ENCODE measurements at places on chromosomes 11 and 22.

GRCh38 chr22:46835288-46835687 is 72.8 kb downstream of the TBC1D22A start:
- DNase-seq = no peak

DNA sequence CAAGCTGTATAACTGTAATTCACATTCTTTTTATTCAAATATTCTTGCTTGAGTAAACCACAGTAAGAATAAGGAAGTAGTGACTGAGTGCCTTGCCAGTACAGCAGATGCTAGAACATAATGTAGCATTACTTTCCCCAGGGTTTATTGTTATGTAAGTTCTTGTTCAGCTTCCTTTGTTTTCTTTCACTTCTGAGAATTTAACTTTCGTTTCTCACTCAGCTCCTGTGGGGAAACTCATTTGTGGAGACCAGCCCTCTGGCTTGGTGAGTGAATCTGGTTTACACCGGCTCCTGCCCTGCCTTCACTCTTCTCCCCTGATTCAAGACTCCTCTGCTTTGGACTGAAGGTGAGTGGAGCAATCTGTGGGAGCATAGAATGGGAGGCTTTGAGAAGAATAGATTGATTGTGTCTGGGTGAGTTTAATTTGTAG is at the start of gene TRIM22:
Gene TRIM22, plus strand, starts transcription at position 240 of the 433 bp plus-strand sequence. CDS start 6,443 bp downstream, outside the sequence.
- DNase-seq = peak; percentile 55

GRCh38 chr11:110077346-110077745 is 15.8 kb upstream of the ZC3H12C start:
- no peak for DNase-seq

GRCh38 chr11:24497831-24498230 is 978 bp downstream of the LUZP2 start:
- no peak for DNase-seq

DNA sequence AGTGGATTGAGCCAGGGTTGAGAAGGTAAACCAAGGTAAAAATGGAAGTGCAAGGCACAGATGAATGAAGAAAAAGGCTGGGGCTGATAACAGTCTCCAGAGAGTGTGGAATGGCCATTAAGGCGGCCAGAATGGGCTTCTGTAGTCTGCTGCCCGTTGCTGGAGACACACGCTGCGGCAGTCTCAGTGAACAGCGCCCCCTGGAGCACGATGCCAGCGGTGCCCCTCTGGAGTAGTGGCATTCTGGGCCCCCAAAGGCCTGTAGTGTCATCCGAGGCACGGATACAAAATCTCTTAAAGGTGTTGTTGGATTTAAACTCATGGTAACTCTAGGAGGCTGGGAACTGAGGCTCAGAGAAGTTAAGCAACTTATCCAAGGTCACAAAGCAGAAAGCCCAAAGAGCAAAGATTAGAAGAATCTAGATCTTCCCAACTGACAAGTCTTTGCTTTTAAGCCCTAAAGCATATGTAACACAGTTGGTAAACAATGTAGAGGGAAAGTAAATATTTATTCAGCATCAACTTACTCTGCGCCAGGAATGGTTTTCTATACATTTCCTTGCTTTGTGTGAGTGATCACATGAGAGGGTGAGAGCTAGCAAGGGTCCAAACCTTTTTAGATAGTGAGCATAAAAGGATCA is 18.2 kb downstream of the KCNJ1 start:
- no peak for DNase-seq

DNA sequence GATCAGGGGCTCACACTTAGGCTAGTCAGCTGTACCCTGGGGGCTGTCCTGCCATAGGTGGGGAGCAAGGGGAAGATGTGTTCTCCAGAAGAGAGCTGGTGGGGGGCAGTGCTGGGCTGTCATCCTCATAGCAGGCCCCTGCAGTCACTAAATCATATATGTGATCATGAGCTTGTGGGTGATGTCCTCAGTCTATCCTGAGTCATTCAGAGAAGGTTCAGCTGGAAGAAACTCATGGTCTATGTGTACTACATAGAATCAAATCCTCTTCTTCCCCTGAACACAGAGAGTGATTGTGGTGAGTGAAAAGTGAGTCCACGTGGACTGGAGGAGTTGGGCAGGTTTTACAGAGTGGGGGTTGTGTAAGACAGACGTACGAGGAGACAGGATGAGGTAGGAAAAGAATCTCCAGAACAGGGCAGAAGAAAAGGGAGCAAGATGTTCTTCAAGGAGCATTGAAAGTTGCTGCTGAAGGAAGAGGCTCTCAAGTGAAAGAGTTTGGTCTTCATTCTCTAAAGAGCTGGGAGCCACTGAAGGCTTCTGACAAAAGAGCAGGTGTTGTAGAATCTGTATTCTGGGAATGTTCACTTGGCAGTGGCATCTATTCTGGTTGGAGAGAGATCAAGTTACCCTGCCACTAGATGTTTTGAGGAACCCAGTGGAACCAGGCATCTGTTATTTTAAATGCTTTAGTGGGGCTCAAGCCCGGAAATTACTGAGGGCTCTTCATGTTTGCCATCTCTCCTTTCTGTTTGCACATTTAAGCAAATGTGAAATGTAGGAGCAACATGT is 68.9 kb downstream of the C22orf31 start:
- DNase-seq = no peak

DNA sequence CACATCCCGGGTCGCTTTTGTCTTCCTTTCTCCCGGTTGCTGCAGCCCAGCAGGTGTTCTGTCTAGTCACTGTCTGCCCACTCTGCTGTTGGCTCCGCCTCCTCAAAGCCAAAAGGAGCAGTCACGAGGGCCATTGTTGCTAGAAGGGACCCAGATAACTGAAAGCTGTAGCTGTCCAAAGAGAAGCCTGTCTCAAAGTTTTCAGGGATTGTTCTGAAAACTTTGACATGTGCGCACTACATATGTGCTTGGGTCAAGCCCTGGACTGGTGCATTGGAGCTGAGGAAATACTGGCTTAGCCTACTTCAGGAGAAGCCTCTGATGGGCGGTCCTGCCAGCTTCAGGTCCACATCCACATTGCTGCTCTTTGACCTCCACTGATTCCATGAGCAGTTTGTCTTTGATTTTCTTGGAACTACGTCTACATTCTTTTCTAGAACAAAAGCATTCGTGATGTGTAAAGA is 8.8 kb upstream of the OR2AT4 start:
- DNase-seq = peak; percentile 19

Measured in HFFc6 (cell line).